AG04450 (cell line): ENCODE measurements at places on chromosomes 6 and 20. TPM values are rescaled to one million over a fixed set of nuclear protein-coding genes. Genes with fewer than 3 reads are reported as not detected.

DNA sequence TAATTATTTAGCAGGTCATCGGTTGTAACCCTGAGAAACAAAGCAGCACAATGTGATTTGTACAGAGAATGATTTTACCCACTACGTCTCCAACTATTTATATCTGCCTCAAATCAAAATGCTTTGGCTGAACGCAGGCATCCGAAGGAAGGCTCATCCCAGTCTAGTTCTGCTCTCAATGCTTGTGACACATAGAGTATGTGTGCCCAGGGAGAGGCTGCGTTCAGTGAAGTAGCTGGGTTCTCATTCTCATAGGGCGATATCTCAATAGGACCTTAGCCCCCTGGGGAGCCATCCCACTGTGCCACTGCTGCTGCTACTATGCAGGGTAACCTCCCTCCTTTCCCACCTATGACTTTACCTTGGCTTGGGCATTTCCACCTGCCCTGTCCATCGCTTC, 407 bp downstream of the GABRR2 start:
- no peak for DNase-seq

SYCP2 gene
- polyA plus RNA-seq: 0.24 and 0.25 TPM in 2 replicates

- no peak for DNase-seq
Measured at GRCh38 chr6:42774201-42774600, 7.7 kb upstream of the BICRAL start.

GRCh38 chr6:144955392-144955791, 670.3 kb downstream of the UTRN start:
- no peak for DNase-seq

DNA sequence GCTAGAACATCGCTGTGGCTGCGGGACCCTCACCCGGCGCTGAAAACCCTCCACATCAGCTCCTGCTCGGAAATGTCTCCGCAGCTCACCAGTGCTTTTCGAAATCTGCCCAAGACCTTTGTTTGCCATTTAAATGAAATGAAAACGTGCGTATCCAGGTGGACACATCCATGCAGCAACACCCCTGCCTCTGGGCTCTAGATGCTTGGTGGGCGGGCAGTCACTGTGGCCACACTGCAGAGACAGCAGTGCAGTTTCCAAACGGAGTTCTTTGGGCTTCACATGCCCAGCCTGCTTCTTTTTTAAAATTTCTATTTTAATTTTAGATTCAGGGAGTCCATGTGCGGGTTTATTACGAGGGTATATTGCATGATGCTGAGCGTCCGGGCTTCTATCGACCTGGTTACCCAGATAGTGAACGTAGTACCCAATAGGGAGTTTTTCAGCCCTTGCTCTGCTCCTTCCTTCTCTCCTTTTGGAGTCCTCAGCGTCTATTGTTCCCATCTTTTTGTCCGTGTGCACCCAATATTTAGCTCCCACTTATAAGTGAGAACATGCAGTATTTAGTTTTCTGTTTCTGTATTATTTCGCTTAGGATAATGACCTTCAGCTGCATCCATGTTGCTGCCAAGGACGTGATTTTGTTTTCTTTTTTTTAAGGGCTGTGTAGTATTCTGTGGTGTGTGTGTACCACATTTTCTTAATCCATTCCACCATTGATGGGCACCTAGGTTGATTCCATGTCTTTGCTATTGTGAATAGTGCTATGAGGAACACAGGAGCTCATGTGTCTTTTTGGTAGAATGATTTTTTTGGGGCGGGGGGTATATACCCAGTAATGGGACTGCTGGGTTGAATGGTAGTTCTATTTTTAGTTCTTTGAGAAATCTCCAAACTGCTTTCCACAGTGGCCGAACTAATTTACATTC, 4.8 kb upstream of the TUBB2B start:
- no peak for DNase-seq

NRSN1 gene
- polyA plus RNA-seq: not detected in 2 replicates

GRCh38 chr6:14569394-14569793, 451.8 kb downstream of the CD83 start:
- no peak for DNase-seq

GRCh38 chr6:163775313-163775712, 360.8 kb downstream of the QKI start:
- no peak for DNase-seq

PPIL6 gene
- 0.71 and 0.83 TPM in 2 replicates for polyA plus RNA-seq

DNA sequence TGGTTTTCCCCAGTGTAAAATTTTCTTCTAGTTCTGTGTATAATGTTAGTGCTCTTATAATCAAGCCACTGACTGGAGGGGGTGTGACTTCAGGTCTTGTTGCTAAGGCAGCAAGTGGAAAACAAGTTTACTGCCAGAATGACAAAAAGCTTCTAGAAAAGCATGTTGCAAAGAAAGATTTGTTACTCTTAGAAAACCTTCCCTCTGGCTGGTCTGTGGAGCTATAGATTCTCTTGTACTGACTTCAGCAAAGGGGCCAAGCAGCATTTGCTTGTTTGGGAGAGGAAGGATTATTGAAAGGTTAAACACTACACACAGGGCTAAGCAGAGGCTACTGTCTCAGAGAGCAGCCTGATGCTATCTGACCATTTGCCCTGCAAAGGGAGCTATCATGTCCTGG, 288.8 kb downstream of the BTBD9 start:
- peak; percentile 47 for DNase-seq

DNA sequence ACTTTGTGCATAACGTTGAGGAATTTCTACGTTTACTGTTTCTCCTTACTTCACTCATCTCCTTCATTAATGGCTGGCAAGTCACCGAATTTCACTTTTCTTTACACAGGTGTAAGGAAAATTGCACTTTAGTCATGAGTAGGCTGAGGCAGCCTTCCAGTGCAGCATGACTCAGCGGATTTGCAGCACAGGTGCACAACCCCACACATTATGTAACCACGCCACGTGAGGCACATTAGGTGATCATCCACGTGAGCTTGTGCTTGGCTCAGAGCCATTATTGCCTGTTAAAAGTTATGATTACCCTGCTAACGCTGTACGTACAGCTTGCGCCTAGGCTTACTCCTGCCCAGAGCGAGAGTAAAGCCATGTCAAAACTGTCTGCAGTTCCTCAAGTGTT, 158.8 kb downstream of the NKAIN2 start:
- no peak for DNase-seq

DNA sequence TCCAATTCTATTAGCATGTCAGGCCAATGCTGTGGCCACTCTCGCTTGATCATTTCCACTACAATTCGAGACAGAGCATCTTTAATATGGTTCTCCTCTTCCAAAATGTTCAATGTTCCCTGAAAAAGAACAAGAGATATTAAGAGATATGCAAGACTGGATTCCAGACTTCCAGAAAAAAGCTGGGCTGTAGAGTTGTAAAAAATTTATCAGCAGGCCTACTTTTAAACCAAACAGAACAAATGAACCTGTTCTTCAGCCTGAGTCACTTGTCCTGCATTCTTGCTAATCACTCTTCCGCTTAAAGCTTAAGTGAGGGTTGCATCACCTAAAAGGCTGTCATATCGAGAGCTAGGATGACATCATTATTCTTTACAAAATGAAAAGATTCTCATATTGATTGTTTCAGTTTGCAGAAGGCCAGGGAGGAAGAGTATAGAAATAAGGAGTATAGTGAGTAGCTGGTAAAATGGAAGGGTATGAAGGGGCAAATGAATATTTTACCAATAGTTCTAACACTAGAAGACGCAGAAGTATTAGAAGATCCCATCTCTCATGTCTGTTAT, 4.9 kb downstream of the XPO5 start:
- DNase-seq: no peak

DNA sequence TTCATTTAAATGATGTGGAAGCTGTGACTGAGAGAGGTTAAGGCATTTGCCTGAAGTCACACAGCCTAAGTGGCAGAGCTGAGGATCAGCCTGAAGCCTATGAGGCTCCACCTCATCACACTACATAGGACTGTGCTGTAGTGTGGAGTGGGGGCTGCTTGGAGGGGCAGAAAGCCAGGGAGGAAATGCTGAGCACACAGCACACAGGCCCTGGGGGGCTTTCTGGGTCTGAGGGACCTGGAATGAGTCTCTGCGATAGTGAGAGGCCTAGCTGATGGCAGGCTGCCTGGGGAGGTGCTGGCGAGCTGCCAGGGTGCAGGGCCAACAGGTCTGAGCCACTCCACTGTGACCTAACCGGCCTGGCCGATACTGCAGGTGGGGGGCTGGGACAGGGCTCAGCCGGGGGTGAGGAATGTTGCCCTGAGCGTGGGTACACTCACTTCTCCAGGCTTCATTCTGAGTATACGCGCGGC, 2.2 kb upstream of the ARHGAP40 start:
- no peak for DNase-seq
